Right cardiac atrium (tissue), 5 donors: ENCODE measurements at places on chromosomes 2 and 18. TPM values are rescaled to one million over a fixed set of nuclear protein-coding genes. Genes with fewer than 3 reads are reported as not detected.

Gene RNF152
- total RNA-seq = 10.9 TPM

Gene SLC5A6
- 14.1 TPM for total RNA-seq

GRCh38 chr2:126620302-126620701 is 35.7 kb upstream of the GYPC start:
- DNase-seq = no peak

GRCh38 chr2:11408959-11409571 is 56.9 kb downstream of the E2F6 start:
- no peak for DNase-seq

DNA sequence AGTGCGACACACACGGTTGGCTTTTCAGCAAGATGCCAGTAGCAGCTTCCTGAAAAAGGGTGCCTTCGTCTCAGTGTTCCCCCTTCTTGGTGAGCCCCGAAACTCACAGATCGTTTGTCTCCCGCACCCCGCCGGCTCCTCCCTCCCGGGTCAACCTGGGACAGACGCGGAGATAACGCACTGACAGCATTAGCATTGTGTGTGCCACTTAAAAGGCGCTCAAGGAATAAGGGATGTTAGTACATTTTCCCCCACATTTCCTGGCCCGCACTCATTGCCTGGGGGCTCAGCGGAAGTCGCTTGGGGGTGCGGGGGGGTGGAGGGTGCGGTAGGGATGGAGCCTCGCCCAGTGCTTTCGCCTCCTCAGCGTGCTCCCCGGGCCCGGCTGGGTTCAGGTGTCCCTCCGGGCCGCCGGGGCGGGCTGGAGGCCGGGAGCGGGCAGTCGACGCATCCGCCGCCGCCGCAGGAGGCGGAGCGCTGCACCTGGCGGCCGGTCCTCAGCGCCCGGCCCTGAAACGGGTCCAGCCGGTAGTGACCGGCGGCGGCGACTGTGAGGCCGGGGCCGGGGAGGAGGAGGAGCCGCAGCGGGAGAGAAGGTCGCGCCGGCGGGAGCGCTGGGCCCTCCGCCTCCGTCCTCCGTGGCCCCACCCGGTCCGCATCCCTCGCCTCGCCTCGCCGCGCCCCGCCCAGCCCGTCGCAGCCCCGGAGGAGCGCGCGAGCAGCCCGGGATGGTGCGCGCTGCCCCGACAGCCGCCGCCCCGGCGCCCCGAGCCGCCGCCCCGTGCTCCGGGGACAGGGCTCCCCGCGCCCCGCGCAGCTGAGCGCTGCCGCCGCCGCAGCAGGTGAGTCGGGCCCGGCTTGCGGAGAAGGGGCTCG is at the start of gene MFSD6:
MFSD6 (plus strand) TSS at position 694 of the 876 bp plus-strand sequence. CDS start 27,675 bp downstream, outside the sequence.
- peak; percentile 82 for DNase-seq

DNA sequence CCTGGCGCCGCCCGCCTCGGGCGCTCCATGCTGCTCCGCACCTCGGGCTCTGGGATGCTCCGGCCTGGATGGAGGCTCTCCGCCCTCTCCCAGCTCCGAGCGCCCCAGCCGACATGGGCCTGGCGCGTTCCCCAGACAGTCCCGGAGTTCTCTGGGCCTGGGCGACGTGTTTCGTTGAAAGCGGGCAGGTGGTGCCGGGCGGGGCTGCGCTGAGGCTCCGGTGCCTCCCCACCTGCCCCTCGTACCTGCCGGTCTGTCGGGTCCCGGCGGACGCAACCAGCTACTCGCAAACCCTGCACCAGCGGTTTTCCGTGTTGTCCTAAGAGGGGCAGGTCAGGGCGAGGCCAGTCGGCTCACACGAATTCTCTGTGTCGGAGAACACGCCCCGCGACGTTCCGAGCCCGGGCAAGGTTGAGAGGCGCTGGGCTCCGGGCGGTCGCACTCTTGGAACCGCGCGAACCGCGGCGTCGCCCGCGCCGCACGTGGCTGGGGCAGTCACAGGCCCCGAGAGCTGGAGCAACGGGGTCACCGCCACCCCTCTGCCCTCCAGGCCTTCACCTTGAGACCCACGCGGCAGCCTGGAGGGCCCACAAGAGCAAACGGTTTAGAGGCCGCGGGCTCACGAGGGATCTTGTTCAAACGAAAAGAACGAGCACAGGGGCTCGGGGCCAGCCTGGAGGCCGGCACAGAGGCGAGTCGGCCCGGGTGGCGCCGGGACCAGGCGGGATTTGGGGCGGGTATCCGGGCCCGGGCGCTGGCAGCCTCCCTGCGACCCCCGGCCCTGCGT is 4.2 kb upstream of the SIX2 start:
- no peak for DNase-seq

Gene BMP10
- 1,953 TPM for total RNA-seq

- no peak for DNase-seq
Measured at GRCh38 chr18:49967171-49967570, 153.8 kb upstream of the ACAA2 start.

- DNase-seq = no peak
Measured at GRCh38 chr2:110998311-110998710, 122.4 kb upstream of the BCL2L11 start.

DNA sequence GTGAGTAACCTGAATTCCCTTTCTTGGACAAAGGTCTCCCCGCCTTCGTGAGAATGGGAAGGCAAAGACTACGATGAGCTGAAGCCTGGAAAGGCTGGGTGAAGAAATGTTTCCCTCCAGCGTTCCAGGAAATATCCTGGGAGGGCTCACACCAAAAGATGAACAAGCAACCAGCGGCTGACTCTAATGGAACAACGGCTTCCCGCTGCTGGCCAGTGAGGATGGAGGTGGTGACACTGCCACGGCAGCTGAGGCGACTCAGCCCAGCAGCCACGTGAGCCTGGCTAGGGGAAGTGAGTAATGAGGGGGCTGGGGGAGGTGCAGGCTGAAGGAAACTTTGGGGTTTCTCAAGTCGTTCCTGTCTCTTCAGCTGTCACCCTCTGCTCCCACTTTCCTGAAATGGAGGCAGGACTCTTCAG is 105.0 kb upstream of the SMAD7 start:
- peak; percentile 89 for DNase-seq

Gene GNAL
- total RNA-seq = 9.4 TPM

Gene ALPI
- total RNA-seq = not detected

Gene GCG
- total RNA-seq = not detected

GRCh38 chr2:15678346-15678745 is 86.7 kb downstream of the DDX1 start:
- no peak for DNase-seq

GRCh38 chr2:210671065-210671464 is 114.7 kb downstream of the CPS1 start:
- no peak for DNase-seq

Gene PDE1A
- total RNA-seq = 15.6 TPM

GRCh38 chr2:143083636-143084035 is 45.6 kb upstream of the ARHGAP15 start:
- no peak for DNase-seq

- no peak for DNase-seq
Measured at GRCh38 chr2:132593171-132593570, 76.8 kb downstream of the LYPD1 start.

Gene TSPYL6
- not detected for total RNA-seq
